ENCODE measurements at places on chromosomes 2 and 18.

DNA sequence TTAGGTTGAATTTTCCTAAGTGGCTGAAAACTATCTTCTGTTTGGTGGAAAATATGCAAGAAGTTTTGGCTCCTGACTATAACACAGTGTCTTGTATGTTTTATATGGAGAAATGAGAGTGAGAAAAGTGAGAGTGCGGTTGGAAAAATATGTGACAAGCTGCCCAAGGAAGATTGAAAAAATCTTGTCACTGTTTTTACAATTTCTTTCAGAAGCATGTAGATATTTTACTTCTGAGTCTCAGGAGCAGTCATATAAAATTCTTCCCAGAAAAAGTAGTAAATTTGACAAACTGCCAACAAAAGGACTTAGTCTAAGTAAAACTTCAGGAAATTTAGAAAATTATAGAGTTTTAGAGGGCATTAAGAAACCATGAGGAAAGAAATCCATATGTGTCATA lies 19.4 kb upstream of the RMND5A start:
- no peak overlapping the region for H3K4me3 ChIP-seq
- DNase-seq = no peak
- no peak overlapping the region for H3K27ac ChIP-seq
- H3K4me1 ChIP-seq = peaks cover 7% of the 10 kb centered on the region

DNA sequence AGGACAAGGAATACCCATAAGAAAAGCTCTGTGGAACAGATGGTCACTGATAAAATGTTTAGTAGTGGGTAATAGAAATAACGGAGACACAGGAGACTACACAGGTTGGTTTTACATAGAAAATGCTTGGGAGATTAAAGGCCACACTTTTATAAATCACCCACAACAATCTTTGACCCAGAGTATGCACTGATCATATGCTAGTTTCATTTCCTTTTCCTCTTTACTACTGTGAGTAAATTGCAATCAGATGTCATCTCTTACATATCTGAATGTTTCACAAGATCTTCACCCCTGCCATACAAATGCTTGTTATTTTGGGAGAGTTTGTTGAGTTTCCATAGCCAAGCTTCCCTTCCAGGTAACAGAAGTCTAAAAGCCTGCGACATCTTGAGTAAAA lies 978.4 kb upstream of the KLHL29 start:
- H3K27ac ChIP-seq = no peak overlapping the region
- no peaks in the 10 kb centered on the region for H3K4me1 ChIP-seq
- H3K36me3 ChIP-seq = no peaks in the 10 kb centered on the region
- no peak overlapping the region for H3K4me3 ChIP-seq
- no peaks in the 10 kb centered on the region for H3K27me3 ChIP-seq

GRCh38 chr2:144354953-144355352 lies 165.0 kb downstream of the ZEB2 start:
- H3K4me3 ChIP-seq = no peak overlapping the region
- H3K27me3 ChIP-seq = no peaks in the 10 kb centered on the region
- H3K27ac ChIP-seq = no peak overlapping the region
- DNase-seq = no peak

DNA sequence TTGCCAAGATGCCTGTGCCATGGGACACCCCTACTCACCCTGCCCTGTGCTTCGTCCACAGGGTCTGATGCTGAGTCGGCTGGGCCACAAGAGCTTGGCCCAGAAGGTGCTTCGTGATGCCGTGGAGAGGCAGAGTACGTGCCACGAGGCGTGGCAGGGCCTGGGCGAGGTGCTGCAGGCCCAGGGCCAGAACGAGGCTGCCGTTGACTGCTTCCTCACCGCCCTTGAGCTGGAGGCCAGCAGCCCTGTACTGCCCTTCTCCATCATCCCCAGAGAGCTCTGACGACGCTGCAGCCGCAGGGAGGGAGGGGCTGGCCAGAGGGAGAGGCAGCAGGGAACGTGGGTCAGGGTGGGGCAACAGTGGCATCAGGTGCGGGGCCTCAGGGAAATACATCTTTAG lies 81.5 kb downstream of the STPG4 start:
- DNase-seq = no peak
- peaks cover 15% of the 10 kb centered on the region for H3K4me1 ChIP-seq
- H3K4me3 ChIP-seq = no peak overlapping the region
- H3K27me3 ChIP-seq = no peaks in the 10 kb centered on the region
- no peaks in the 10 kb centered on the region for H3K36me3 ChIP-seq

DNA sequence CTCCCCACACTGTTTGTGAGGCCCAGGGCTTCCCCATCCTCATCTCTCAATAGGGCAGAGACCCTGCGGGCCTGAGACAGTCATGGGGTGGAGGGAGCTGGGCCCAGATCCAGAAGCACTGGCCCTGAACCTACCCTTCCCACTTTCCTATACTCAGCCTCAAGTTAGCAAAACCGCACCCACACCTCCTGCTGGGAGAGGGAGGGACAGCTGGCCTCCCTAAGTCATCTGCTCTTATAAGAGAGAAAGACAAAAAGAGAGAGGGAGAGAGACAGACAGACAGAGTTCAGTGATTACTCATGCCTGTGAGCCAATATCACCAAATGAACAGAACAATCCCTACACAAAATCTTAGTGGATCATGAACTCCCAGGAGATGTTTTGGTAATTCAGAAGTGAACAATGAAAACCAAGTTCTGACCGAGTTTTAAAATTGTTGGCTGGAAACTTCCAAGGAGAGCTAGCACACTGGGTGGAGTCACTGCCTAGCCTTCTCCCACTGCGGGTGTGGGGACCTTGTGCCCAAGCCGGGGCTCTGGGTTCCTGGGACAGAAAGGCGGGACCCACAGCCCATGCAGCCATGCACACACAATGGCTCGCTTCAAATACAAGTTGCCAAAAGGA lies 130.5 kb downstream of the PXDN start:
- peaks cover 2% of the 10 kb centered on the region for H3K27me3 ChIP-seq
- DNase-seq = no peak
- no peaks in the 10 kb centered on the region for H3K36me3 ChIP-seq
- no peak overlapping the region for H3K4me3 ChIP-seq
- peaks cover 3% of the 10 kb centered on the region for H3K4me1 ChIP-seq

- H3K27me3 ChIP-seq = 0 out of 3 replicates have a peak, but pooled peaks cover 3% of the 10 kb centered on the region
- no peak overlapping the region for H3K27ac ChIP-seq
- no peak overlapping the region for H3K4me3 ChIP-seq
These were observed 121.6 kb downstream of the TXNL1 start for GRCh38 chr18:56516789-56517188.

GRCh38 chr2:158380746-158381145 lies 75.8 kb downstream of the CCDC148 start:
- no peaks in the 10 kb centered on the region for H3K36me3 ChIP-seq
- H3K27ac ChIP-seq = no peak overlapping the region
- H3K27me3 ChIP-seq = no peaks in the 10 kb centered on the region
- DNase-seq = no peak
- H3K4me1 ChIP-seq = no peaks in the 10 kb centered on the region
- no peak overlapping the region for H3K4me3 ChIP-seq

- no peaks in the 10 kb centered on the region for H3K27me3 ChIP-seq
- peak; percentile 50 for DNase-seq
- H3K4me3 ChIP-seq = no peak overlapping the region
- no peak overlapping the region for H3K27ac ChIP-seq
- no peaks in the 10 kb centered on the region for H3K4me1 ChIP-seq
These were observed 53.4 kb upstream of the SCN1A start for GRCh38 chr2:166180951-166181812.

Data from K562 (cell line).